ENCODE measurements at places on chromosomes 2 and 18.

- DNase-seq: no peak
These were observed 253.0 kb upstream of the ERBB4 start for GRCh38 chr2:212791569-212791968.

DNA sequence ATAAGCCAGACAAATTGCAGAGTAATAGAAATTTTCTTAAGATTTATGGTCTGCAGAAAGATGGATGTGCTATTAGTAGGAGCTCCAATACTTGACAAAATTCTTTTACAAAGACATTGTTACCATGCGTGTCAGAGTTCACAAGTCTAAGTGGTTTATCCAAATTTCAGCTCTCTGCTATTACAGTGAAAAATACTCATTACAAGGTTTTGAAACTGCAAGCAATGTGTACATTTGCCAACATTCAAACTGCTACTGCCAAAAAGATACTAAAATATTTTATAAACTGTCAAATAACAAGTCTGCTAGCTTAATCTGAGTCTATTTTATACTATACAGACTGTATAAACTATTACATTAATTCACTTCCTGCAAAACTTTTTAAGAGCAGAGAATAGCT, 1341.5 kb upstream of the ACVR2A start:
- no peak for DNase-seq

DNA sequence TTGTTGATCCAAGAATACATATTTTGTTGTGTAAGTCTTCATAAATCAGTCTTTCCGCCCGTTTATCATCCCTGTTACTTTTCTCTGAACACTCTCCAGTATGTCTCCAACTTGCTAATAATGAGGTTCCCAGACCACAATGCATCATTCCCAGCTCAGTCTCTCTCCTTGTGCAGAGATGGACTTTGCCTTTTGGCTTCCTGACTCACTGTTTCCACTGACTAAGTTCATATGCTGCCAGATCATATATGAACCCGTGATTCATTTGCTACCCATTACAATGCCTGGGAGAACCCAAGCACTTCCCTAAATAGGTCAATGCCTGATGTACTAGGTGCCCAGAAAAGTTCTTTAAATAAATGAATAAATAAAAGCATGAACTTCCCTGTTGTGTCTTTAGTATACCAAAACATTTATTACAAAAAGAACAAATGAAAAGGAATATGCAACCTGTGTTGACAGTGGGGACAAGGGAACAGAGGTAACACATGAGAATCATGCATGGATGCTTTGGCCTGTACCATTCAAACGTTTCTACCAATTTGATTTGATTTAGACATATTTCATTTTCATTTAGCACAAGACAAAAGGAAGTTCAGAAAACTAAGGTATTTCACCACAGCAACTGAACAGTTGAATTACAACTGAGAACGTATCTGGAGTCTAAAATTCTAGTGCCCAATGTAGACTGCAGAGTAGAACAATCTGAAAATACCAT, 215.4 kb upstream of the HNRNPA3 start:
- no peak for DNase-seq

GRCh38 chr2:20421336-20421987, 25.4 kb upstream of the RHOB start:
- no peak for DNase-seq

- DNase-seq: no peak
These were observed 773.9 kb upstream of the LRATD1 start for GRCh38 chr2:13858626-13859025.

DNA sequence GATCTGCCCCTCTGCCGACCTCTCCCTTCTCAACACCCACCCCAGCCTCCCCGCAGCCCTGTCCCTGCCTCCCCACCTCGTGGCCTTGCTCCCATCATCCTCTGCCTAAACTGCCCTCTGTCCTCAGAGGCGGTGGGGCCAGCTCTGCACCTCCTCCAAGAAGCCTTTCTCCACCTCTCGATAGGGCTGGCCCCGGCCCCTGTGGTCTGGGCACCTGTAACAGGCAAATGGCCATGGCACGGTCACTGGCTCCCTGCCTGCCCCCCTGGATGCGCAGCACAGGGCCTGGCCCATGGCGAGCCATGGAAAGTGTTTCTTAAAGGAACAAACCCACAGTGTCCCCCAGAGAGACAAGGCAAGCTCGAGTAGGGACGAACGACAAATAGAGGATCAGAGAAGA, 42.0 kb downstream of the MYO7B start:
- DNase-seq: no peak

GRCh38 chr2:237663517-237664110, 36.2 kb downstream of the LRRFIP1 start:
- no peak for DNase-seq

DNA sequence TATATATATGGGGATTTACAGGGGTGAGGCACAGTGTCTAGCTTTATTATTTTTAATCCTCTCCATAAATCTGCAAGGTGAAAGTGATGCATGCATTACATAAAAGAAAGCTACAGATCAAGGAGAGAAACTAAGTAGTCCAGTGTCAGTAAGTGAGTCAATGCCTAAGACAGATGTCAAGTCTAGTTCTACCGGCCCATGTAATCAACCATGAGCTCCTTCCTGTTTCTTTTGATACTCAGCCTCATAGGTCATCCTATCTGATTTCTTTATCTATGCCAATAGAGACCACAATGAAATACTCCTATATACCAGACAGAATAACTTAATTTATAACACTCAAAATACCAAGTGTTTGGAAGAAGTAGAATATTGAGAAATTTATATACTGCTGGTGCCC, 20.2 kb upstream of the GYPC start:
- no peak for DNase-seq

GRCh38 chr18:34921226-34921625, 120.0 kb upstream of the MAPRE2 start:
- no peak for DNase-seq

GRCh38 chr18:45090526-45091140, 409.9 kb downstream of the SETBP1 start:
- DNase-seq: no peak

- no peak for DNase-seq
These were observed 205.5 kb downstream of the BCL2 start for GRCh38 chr18:63113899-63114565.

- no peak for DNase-seq
These were observed 132.0 kb downstream of the EML6 start for GRCh38 chr2:54855434-54855833.

GRCh38 chr18:55186588-55186987, 227.3 kb upstream of the CCDC68 start:
- DNase-seq: no peak

Measured in NCI-H2107 (cell line).